ENCODE measurements at places on chromosomes 11 and 22. TPM values are rescaled to one million over a fixed set of nuclear protein-coding genes. Genes with fewer than 3 reads are reported as not detected.

NAV2 gene
- 108 TPM for total RNA-seq

PRODH gene
- 3.4 TPM for total RNA-seq

CDC42BPG gene
- total RNA-seq = 0.37 TPM

NDUFS8 gene
- 95.3 TPM for total RNA-seq

ZP1 gene
- not detected for total RNA-seq

KRTAP5-9 gene
- total RNA-seq = 0.19 TPM

TNNI2 gene
- 1.0 TPM for total RNA-seq

DNA sequence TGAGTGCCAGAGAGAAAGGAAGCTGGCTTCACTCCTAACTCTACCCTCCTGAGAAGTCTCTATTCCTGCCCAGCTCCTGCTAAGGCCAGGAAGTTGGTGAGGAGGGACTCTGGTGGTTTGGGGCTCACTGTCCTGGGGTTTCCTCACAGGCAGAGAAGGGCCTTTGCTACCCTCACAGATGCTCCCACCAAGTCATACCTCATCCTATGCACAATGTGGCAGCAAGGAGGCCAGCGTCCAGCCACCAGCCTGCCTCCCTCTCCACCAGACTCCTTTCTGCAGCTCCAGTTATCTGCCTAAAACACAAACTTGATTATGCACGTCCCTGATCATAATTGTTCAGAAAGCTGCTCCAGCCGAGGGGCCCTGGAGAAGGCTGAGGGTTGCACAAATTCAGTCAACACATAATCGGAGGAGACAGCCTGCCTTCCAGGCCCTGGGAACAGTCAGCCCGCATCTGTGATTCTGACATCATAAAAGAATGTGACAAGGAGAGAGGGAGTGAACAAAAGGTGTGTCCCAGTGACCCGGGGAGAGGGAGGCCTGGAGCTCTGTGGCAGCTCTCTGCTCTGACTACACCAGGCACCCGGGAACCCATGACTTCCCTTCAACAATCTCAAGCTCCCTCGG is 28.8 kb downstream of the DKK3 start:
- DNase-seq = no peak

DNA sequence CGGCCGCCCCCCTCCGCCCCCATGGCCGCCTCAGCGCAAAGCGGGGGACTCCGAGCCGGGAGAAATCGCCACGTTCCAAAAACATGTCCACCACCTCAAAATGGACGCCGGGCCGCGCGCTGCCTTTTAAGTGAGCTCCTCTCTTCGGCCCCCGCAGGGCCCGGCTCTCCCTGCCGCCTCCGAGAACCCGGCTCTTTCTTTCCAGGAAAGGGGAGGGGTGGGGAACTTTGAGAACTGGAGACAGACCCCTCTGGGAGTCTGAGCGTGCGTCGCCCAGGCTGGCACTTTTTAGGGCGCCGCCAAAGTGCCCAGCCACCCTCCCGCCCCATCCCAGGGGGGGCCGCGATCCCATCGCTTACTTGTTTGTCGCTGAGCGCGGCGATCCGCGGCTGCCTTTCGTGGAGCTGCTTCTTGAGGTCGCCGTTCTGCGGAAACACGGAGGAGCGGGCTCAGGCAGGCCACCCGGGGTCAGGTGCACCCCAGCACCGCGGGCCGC is 1.6 kb downstream of the PHF21B start:
- DNase-seq = no peak

DNA sequence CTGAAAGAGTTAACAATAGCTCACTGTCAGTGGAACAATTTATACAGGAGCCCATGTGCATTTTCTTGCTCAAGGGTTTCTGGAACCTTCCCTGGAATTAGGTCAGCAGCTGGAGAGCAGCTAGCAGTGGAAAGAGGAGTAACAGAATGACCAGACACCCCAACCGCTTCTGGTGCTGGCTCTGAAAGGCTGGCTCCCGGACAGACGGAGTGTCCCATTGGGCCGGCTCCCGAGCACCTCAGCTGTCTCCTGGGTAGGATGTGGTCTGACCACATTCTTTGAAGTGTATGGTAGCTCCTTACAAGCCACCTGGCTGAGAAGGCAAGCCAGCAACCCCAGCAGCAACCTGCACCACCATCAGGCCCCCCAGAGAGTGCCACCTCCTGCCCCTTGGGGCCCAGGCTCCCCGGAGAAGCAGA is 44.7 kb downstream of the ABTB2 start:
- no peak for DNase-seq

- DNase-seq = no peak
Measured at GRCh38 chr11:30172883-30173311, 57.9 kb upstream of the FSHB start.

GRCh38 chr22:23105304-23105703 is 35.0 kb downstream of the GNAZ start:
- no peak for DNase-seq

GRCh38 chr11:108221911-108222573 is 396 bp downstream of the NPAT start:
- peak; percentile 82 for DNase-seq

DNA sequence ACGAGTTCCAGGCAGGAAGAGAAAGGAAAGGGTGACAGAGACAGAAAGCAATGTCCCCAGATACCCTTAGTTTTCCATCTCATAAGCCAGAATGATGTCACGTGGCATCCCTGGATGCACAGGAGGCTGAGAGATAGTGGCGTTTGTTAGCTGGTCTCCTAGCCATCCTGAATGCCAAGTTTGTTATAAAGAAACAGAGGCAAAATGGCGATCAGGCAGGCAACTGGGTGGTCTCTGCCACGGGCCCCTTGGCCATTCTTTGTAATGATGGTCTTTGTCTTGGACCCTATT is 5.3 kb downstream of the SMIM38 start:
- no peak for DNase-seq

GRCh38 chr11:126415128-126415527 is 59.6 kb downstream of the ST3GAL4 start:
- peak; percentile 95 for DNase-seq
